ENCODE measurements at places on chromosomes 6 and 20. TPM values are rescaled to one million over a fixed set of nuclear protein-coding genes. Genes with fewer than 3 reads are reported as not detected.

The TGM3 gene
- 0.49 TPM for total RNA-seq

The SLC35D3 gene
- total RNA-seq: not detected

The MYO6 gene
- 4.0 TPM for total RNA-seq

The OTOR gene
- total RNA-seq: 0.35 TPM

The CST1 gene
- not detected for total RNA-seq

The MRPS18A gene
- 43.5 TPM for total RNA-seq

The CDH4 gene
- total RNA-seq: 0.66 TPM

DNA sequence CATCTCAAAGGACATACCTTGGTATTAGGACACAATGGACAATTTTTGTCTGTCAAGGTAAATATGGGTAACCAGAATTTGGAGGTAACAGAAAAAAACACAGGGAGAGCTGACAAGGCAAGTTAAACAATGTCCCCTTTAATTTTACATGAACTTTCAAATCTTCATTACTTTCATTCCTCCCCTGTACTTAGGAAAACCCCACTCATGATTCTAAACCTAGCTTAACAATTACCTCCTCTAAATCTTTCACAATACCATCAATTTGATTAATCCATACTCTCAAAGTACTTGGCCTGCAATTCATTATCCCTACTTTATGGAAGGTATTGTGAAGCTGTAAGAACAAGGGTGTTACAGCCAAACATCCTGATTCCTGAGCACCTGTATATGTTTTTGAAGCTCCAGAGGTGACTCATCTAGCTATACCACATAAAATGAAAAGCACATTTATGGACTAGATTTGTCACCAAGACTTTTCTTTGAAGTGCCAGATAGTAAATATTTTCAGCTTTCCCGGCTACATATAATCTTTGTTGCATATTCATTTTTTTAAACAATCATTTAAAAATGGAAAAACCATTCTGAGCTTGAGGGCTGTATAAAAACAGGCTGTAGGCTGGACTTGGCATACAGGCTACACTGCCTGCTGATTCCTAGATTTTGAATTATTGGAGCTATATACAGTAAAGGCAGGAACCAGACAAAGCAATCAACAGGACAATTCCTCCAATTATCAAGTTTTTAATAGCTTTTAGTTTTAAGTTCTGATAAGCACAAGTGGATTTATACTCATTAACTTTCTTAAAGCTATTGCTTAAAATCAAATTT lies 22.9 kb downstream of the DEK start:
- H3K27ac ChIP-seq: no peak overlapping the region
- H3K4me1 ChIP-seq: no peaks in the 10 kb centered on the region

- H3K27me3 ChIP-seq: no peaks in the 10 kb centered on the region
- no peak for DNase-seq
- H3K36me3 ChIP-seq: no peaks in the 10 kb centered on the region
- no peak overlapping the region for H3K27ac ChIP-seq
Measured at GRCh38 chr6:12969966-12970365, 253.4 kb downstream of the PHACTR1 start.

DNA sequence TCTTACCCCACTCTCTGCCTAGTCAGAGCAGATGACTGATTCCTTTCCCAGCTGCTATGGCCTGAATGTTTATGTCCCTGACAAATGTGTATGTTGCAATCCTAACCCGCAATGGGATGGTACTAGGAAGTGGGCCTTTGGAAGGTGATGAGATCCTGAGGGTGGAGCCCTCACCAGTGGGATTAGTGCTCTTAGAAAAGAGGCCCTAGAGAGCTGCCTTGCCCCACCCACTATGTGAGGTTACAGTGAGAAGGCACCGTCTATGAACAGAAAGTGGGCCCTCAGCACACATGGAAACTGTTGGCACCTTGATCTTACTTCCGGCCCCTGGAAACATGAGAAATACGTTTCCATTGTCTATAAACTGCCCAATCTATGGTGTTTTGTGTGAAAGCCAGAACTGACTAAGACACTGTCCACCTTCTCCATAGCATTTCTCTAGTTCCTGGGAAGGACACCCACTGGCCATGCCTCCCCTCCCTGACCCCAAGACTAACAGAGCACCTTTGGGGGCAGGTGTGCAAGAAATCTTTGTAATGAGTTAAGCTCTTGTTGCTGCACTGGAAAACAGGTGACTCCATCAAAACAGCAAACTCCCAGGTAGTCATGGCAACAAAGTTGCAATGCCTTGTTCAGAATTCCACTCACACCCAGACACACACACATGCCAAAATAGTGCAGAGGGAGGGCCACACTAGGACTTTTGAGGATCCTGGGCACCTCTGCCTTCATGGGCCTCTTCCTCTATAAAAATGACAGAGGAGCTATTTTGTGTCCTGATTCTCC lies 16.2 kb downstream of the GABRR2 start:
- no peaks in the 10 kb centered on the region for H3K36me3 ChIP-seq
- DNase-seq: peak; percentile 80
- peak overlapping the region; percentile 96 for H3K27ac ChIP-seq
- H3K4me1 ChIP-seq: peaks cover 34% of the 10 kb centered on the region

- H3K4me3 ChIP-seq: no peak overlapping the region
- H3K27me3 ChIP-seq: no peaks in the 10 kb centered on the region
- no peaks in the 10 kb centered on the region for H3K36me3 ChIP-seq
- H3K27ac ChIP-seq: no peak overlapping the region
Measured at GRCh38 chr6:133805876-133806275, 83.0 kb upstream of the TCF21 start.

DNA sequence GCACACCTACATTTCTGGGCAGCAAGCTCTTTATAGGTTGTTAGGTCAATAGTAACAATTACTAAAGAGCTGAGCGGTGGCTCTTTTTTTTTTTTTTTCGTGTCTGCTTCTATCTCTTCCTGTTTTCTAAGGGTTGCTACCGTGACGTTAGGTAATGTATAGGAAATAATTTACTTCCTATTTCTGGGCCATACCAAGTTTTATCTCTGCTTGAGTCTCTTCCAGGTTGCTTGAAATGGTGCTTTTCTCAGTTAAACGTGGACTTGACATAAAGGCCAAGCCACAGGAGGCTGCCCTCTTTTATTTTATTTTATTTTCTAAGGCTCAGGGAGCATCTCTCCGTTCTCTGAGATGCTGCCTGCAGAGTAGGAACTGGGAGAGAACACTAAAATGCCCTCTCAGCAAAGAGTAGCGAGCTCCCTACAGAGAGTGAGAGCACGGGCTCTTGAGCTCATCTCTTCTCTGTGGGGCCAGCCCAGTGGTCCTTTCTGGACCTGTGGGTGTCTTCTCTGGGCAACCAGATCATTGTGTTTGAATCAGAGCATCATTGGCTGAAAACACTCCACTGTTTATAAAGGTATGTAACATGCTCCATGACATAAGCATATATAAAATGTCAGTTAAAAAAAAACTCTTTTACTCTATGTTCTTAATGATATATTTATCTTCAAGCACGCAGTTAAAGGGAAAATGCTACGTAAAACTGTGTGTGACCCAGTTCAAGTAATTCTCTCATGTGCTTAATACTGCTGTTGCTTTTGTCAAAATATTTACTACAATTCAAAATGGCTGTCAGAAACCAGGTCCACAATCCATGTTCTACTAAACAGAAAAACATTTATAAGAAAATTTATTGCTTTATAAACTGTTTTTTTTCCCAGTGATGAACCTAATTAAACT lies at the start of gene ZNF831:
ZNF831 (plus strand) TSS at position 191 of the 900 bp plus-strand sequence. CDS start 27,199 bp downstream, outside the sequence.
- H3K4me3 ChIP-seq: no peak within 1 kb of the TSS
- no peak within 1 kb of the TSS for H3K27ac ChIP-seq
- peaks cover 2% of the 10 kb centered on the region for H3K27me3 ChIP-seq
- no peaks in the 10 kb centered on the region for H3K36me3 ChIP-seq

- H3K27me3 ChIP-seq: no peaks in the 10 kb centered on the region
- no peaks in the 10 kb centered on the region for H3K36me3 ChIP-seq
- no peaks in the 10 kb centered on the region for H3K4me1 ChIP-seq
- no peak overlapping the region for H3K27ac ChIP-seq
Measured at GRCh38 chr6:55438203-55438602, 110.9 kb downstream of the GFRAL start.

DNA sequence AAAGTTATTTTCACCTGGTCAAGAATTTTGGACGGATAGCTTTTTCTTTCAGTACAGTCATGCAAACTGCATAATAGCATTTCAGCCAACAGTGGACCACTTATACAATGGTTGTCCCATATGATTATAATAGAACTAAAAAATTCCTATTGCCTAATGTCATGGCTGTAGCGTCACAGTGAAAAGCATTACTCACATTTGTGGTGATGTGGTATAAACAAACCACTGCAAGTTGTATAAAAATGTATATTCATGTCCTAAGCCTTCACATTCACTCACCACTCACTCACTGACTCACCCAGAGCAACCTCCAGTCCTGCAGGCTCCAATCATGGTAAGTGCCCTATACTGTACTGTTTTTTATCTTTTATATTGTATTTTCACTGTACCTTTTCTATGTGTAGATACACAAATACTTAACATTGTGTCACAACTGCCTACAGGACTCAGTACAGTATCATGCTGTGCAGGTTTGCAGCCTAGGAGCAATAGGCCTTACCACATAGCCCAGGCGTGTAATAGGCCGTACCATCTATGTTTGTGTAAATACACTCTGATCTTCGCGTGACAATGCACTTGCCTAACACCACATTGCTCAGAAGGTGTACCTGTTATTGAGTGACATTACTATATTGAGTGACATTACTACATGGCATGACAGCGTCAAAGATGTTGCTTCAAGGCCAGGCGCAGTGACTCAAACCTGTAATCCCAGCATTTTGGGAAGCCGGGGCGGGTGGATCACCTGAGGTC lies 17.9 kb downstream of the ABHD12 start:
- no peaks in the 10 kb centered on the region for H3K4me1 ChIP-seq
- H3K36me3 ChIP-seq: no peaks in the 10 kb centered on the region
- no peaks in the 10 kb centered on the region for H3K27me3 ChIP-seq
- no peak overlapping the region for H3K4me3 ChIP-seq

- no peak overlapping the region for H3K27ac ChIP-seq
- H3K36me3 ChIP-seq: no peaks in the 10 kb centered on the region
- DNase-seq: peak; percentile 84
- H3K4me1 ChIP-seq: peaks cover 4% of the 10 kb centered on the region
Measured at GRCh38 chr6:24883618-24884017, 52.1 kb downstream of the RIPOR2 start.

- H3K4me3 ChIP-seq: no peak overlapping the region
- DNase-seq: no peak
- no peak overlapping the region for H3K27ac ChIP-seq
- H3K4me1 ChIP-seq: no peaks in the 10 kb centered on the region
- no peaks in the 10 kb centered on the region for H3K36me3 ChIP-seq
Measured at GRCh38 chr6:55319961-55320695, 7.1 kb upstream of the GFRAL start.

GRCh38 chr6:139753198-139753861 lies 378.9 kb upstream of the CITED2 start:
- DNase-seq: no peak
- no peak overlapping the region for H3K27ac ChIP-seq
- peaks cover 4% of the 10 kb centered on the region for H3K4me1 ChIP-seq

DNA sequence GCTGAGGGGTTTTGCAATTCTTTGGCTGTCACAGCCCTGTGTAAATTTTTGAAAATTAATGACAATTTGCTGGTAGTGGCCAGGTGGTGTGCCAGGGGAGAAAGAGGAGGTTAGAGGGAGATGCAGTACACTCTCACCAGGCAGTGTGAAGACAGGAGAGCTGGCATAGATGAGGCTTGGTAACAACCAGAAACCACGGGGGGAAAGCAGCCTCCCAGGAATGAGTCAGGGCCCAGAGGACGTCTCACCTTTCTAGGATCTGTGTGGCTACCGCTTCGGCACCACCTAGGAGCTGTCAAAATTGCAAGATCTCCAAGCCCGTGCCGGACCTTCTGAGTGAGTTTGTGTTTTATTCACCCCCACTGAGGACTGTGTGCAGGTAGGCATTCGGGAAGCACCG lies 171.4 kb downstream of the PACRG start:
- H3K27me3 ChIP-seq: peaks cover under 1% of the 10 kb centered on the region
- no peaks in the 10 kb centered on the region for H3K36me3 ChIP-seq
- H3K4me3 ChIP-seq: no peak overlapping the region

- no peak overlapping the region for H3K27ac ChIP-seq
- no peak overlapping the region for H3K4me3 ChIP-seq
- no peaks in the 10 kb centered on the region for H3K36me3 ChIP-seq
- H3K27me3 ChIP-seq: no peaks in the 10 kb centered on the region
- no peak for DNase-seq
Measured at GRCh38 chr6:121223930-121224329, 110.3 kb downstream of the TBC1D32 start.

GRCh38 chr20:38267901-38268514 lies 7.5 kb upstream of the KIAA1755 start:
- no peaks in the 10 kb centered on the region for H3K36me3 ChIP-seq
- no peak for DNase-seq
- H3K4me3 ChIP-seq: no peak overlapping the region
- H3K4me1 ChIP-seq: peaks cover 14% of the 10 kb centered on the region
- H3K27ac ChIP-seq: no peak overlapping the region

- no peak overlapping the region for H3K4me3 ChIP-seq
- no peaks in the 10 kb centered on the region for H3K36me3 ChIP-seq
- peaks cover 9% of the 10 kb centered on the region for H3K4me1 ChIP-seq
- peak overlapping the region; percentile 16 for H3K27ac ChIP-seq
- H3K27me3 ChIP-seq: no peaks in the 10 kb centered on the region
- peak; percentile 85 for DNase-seq
Measured at GRCh38 chr6:111534231-111534751, 51.3 kb upstream of the REV3L start.

DNA sequence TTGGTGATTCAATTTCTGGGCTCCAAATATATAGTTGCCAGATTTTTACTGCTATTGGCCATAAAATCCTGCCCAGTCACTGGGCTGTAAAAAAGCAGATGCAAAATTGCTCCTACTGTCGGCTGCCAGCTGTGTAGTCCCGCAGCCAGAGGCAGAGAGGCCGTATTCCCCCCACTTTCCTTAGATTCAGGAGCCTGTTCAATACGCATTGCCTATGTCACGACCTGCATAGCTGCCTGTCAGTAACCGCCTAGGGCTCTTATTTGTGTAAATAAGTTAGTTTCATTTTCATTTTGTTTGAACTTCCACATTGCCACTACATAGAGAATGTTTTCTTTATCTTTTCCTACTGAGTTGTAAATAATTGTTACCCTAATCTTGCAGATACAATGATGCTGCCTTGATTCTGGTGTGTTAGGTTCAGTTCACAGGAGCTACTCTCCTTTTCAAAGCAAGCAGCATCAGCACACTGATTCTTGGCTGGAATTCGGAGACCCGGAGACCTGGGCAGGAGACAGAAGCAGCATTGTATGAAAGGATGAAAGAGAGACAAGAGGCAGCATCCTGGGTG lies 46.0 kb upstream of the UST start:
- DNase-seq: peak; percentile 67
- peaks cover 6% of the 10 kb centered on the region for H3K4me1 ChIP-seq
- no peak overlapping the region for H3K4me3 ChIP-seq
- H3K27me3 ChIP-seq: no peaks in the 10 kb centered on the region
- no peaks in the 10 kb centered on the region for H3K36me3 ChIP-seq
